ENCODE measurements at places on chromosomes 7 and 10.

DNA sequence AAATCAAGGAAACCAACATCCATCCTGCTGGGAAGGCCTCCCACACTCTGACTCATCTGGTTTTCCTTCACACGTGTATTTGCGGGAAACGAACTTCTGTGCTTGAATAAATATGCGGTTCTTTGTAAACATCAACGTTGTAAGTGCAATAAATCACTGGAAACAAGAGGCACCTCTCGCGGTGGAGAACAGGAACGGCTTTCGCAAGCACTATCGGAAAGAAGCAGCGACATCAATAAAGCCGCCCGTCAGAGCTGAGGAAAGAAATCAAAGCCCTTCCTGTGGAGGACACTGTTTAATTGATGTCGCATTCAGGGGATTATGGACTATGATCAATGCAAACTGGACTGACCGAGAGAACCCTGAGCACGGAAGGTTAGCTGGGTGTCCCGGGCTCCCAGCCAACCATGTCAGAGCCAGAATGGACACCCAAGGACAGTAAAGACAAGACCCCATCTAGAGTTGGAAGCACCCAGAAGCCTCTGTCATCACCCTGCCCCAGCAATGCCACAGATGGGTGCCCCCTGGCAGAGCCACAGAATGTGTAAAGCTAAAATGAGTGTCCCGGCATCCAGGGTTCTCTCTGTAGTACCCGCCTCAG, 37.6 kb downstream of the OAT start:
- DNase-seq: no peak

DNA sequence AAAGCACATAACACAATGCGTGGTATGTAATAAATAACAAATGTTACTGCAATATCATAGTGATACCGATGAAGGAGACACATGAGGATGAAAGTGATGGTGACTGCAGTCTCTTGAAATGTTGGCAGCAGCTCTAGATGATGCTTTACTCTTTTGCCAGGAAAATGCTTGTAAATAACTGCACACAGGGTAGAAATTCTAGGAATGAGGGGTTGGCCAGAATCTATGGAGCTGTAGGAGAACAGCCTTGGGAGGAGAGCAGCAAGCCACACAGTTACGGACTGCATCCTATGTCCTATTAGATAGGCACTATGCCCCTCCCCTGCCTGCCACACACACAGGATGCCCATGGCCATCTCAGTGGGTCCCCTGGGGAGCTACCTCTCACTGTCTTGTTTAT, 97.6 kb upstream of the GSDME start:
- DNase-seq: no peak

DNA sequence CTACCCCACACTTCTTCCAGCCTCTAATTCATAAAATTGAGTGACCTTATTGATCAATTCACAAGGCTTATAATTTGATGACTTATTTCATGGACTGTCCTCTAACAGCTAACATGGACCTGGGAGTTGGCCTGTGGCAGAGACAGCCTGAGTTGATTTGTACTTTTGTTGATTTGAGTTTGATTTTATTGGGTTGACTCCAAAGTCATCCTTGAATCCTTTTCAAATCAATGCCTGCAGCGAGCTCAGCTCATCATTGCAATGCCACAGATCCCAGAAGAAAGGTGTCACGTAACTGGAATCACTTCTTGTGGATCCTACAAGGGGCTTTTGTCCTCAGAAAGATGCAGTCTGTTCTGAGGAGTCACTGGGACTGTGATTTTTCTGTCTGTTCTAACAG, 138.0 kb downstream of the CAMK1D start:
- no peak for DNase-seq

GRCh38 chr10:129274748-129275474, 192.1 kb upstream of the MGMT start:
- DNase-seq: peak; percentile 10

DNA sequence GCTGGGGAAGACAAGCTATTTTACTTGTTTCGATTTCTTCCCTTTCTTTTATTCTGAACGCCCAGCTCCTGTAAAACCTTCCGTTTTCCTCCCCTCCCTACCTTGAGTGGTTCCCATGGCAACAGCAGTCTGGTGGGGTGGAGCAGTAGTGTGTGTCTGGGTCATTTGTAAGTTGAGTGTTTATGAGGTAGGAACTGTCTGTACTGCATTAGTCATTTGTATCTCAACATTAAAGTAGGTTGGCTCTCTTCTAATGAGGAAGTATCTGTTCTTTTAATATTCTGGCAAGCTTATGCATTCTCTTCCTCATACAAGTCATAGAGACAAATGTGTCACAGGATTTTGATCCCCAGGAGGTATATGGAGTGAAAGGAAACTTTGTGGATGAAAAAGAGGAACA, 85.3 kb upstream of the CCDC6 start:
- peak; percentile 5 for DNase-seq

GRCh38 chr10:114607358-114607998, 50.6 kb downstream of the ABLIM1 start:
- no peak for DNase-seq

- no peak for DNase-seq
These were observed 46.3 kb downstream of the PDK4 start for GRCh38 chr7:95549818-95550529.

DNA sequence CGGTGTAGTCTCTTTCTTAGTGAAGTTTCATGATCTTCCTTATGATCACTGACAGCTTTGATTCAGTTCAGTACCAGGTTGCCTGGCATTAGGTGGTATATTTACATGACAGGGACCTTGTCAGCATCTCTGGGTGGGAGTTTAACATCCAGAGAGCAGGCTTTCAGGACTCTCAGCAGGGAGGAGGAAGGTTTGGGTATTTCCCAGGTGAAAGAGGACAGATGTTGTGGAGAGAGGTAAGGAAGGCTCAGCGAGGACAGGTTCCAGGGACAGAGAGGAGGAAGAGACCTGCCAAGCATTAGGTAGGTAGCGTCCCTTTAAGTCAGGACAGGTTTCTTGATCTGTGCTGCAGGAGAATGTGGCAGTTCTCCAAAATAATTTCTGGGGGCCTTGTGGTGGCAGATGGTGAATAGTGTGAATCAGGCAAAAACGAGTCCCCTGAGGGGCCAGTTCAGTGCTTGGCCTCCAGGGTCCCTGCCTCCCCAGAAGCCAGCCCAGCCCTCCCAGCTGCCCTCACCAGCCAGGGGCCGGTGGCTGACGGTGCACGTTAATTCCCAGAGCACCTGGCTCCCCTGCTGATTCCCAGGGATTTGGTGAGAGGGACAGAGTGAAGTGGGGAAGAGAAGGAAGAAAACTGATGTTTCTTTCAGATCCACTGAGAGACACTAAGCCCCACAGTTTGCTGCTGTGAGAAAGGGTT, 82.0 kb downstream of the VWC2 start:
- DNase-seq: no peak

DNA sequence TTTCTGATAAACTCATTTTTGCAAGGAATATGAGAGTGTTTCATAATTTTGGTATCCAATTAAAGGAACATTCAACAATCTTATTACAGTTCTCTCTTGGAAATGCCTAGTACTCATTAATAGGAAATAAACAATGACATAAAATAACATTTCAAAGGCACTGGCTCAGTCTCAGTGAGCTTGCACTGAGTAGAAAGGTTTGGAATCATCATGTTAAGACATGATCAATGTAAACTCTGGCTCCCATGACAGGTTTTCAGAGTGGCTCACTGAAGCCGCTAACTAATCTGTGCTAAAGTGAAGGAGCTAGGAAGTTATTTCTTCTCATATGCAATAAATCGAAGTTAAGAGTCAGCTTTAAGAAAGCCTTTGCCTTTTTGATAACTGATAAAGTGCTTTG, 203.3 kb upstream of the HGF start:
- no peak for DNase-seq

GRCh38 chr7:154942691-154943090, 60.2 kb downstream of the PAXIP1 start:
- no peak for DNase-seq

DNA sequence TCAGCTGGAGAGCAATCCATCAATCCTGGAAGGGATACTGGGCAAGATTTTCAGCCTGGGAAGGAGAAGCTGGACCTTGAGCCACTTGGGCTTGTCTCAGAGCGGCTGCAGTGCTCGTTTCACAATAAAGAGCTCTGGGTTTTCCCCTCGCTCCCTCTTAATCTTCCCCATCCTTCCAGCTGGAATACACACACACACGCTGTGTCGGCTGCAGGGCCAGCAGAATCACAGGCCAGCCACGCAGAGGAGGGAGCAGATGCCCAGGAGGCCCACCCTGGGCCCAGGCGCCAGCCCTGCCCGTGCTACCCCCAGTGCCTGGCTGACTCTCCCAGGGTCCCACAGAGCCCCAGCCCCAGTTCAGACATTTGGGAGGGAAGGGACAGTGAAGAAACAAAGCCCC, 255.1 kb downstream of the TNS3 start:
- no peak for DNase-seq

- no peak for DNase-seq
These were observed 513.5 kb downstream of the PTPRN2 start for GRCh38 chr7:158073845-158074840.

DNA sequence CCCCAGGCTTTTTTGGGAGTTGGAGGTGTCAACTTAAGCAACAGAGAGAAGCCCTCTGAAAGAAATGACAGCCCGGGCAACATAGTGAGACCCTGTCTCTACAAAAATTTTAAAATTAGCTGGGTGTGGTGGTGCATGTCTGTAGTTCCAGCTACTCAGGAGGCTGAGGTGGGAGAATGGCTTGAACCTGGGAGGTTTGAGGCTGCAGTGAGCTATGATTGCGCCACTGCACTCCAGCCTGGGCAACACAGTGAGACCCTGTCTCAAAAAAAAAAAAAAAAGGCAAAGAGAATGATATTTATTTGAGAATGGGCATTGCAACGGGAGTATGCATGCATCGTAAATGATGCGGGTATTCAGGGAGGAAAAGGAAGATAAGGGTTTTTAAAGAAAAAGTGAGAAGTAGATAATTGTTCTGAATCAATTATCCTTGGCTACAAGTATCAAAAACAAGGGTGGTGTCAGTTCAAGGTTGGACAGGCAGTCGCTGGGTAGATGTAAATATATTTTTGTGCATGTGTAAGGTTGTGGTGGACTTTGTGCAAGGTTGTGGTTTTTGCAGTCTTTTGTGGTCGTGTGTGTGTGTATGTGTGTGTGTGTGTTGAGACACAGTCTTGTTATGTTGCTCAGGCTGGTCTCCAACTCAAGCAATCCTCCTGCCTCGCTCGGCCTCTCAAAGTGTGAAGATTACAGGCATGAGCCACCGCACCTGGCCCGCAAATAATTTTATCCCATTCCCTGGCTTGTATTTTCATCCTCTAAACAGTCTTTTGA, 65.6 kb downstream of the COL26A1 start:
- peak; percentile 15 for DNase-seq

DNA sequence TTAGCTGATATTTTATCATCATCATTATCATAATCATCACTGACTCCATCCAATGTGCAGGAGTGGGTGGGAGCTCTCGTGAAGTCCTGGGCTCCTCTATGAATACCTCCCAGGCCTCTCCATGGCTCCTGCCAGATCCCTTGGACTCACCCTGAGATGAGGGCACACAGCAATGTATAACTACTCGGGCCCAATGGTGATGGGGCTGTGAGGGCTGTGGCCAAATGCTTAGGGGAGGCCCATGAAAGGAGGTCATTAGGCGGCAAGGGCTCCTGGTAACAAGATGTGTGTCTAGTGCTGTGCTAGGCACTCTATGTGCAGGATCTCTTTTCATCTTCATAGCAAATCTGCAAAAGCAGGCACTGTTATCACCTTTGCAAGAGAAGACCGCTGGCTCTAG, 270.9 kb downstream of the GLRX3 start:
- no peak for DNase-seq

- DNase-seq: no peak
These were observed 83.6 kb downstream of the SEMA3C start for GRCh38 chr7:80835251-80835650.

DNA sequence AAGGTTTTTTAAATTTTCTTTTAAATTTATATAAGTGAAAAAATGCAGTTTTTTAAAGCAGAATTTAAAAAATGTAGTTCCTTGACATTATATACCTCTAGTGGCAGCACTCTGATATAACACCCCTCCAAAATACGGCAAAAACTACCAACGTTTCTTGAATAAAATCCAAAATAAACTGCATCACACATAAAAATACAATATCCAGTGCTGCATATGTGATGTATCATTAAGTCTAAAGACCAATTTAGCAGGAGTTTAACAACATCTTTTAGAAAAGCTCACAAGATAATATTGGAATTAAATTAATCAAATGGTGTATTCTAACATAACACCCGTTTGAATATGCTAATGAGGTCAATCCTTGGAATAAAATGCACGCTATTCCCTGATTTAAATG, 1.4 kb downstream of the TCERG1L start:
- no peak for DNase-seq

GRCh38 chr7:2757361-2757903, 69.4 kb downstream of the AMZ1 start:
- DNase-seq: no peak

DNA sequence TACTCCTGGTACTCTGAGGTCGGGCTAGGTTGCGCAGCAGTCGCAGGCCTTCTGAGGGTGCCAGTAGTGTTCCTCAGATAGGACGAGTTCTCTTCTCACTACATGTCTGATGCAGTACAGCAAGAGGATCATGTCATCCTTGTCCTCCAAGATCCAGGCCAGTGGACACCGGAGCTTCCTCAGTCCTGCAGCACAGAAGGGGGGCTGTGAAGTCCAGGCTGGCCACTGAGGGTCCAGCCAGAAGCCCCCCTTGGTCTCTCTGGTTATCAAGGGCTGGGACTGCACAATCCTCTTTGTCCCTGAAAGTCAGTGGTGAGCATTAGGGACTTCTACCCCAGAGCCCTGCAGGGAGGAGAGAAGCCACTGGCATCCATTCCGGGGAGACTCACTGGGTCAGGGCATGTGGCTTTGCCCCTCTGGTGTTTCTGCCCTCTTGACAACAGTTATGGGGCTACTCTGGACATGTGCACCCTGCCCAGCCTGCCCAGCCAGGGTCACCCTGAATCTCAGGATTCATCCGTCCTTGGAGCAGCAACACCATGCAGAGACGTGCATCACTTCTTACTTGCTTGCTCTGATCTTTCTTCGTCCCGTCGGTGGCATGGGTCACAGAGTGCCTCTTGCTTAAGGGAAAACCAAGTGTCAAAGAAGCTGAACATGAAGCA, 125.7 kb downstream of the ADCY1 start:
- DNase-seq: no peak

DNA sequence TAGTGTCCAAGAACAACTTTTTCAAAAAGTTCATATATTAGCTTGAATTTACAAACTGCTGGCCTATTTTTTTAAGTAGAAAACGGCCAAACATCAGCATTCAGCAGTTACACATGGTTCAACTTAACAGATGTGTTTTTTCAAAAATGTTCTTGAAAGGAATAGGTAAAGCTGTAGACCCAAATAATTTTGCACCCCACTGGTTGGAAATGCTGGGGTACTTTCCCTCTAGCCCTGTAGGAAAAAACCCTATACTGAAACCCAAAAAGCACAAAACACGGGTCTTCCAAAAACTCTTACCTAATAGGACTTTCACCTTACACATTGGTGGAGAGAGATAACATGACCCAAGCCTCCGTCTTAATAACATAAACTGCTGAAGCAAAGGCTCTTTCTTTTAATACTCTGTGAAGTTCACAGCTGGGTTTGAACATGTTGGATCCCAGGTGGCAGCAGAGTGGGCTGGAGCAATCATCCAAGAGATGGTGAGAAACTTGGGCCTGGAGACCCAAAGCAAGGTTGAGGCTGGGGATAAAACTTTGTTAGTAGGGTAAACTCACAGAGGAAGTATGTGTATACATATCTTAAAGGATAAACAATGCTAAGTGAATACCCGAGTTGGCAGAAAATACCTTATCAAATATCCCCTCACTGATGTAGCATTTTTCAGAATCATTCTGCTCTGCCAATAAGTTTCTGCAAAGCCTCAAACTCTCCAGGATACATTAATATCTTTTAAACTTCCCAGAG, 629 bp upstream of the DNAJC9 start:
- no peak for DNase-seq

GRCh38 chr10:130486906-130487305, 350.7 kb downstream of the GLRX3 start:
- DNase-seq: no peak

GRCh38 chr10:42937649-42938180, 139.2 kb upstream of the RET start:
- DNase-seq: no peak
